ENCODE measurements at places on chromosomes 7 and 10.

DNA sequence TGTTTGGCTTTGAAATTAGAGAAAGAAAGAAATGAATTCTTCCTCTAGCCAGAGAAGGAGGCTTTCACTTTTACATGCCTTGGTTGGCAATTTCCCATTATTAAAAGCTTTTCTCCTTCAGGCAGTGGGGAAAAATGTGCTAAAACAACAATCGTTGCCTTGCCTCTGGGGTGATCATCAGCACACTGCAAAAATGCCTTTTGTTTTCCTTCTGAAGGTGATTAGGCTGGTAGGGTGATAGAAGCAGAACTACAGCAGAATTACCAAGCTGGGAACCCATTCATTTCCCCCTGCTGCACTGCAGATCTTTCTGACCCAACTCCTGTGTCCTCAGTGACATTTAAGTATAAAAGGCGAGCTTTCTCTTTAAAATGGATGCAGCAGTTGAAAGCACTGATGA lies 22.2 kb downstream of the ANK3 start:
- no peaks in the 10 kb centered on the region for H3K4me1 ChIP-seq
- H3K4me3 ChIP-seq = no peak overlapping the region
- no peak overlapping the region for H3K27ac ChIP-seq

DNA sequence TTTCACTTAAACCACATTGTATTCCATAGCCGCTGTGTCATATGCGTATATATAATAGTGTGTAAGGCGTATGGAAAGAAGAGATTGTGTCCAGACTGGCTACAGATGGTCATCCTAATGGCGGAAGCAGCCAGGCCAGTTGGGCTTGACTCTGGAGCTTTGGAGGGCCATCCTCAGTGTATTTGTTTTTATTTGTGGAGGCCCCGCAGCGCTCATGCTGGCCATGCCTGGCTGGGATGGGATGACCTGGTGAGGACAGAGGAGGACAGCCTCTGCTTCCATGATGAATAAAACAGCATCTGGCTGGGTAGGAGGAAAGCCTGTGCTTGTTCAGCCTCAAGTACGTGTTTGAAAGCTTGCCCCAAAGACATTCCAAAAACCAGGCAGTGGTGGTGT lies 220.3 kb downstream of the EBF3 start:
- no peak overlapping the region for H3K27ac ChIP-seq
- no peaks in the 10 kb centered on the region for H3K4me1 ChIP-seq
- H3K36me3 ChIP-seq = no peaks in the 10 kb centered on the region
- no peak overlapping the region for H3K4me3 ChIP-seq

GRCh38 chr10:7318836-7319235 lies 92.0 kb downstream of the SFMBT2 start:
- H3K36me3 ChIP-seq = no peaks in the 10 kb centered on the region
- no peaks in the 10 kb centered on the region for H3K27me3 ChIP-seq
- DNase-seq = no peak
- no peak overlapping the region for H3K27ac ChIP-seq
- H3K4me1 ChIP-seq = peaks cover 4% of the 10 kb centered on the region

GRCh38 chr10:129879655-129880054 lies 84.4 kb downstream of the EBF3 start:
- H3K27ac ChIP-seq = no peak overlapping the region
- H3K36me3 ChIP-seq = no peaks in the 10 kb centered on the region
- H3K27me3 ChIP-seq = no peaks in the 10 kb centered on the region
- no peaks in the 10 kb centered on the region for H3K4me1 ChIP-seq

- H3K36me3 ChIP-seq = no peaks in the 10 kb centered on the region
- H3K27ac ChIP-seq = no peak overlapping the region
- no peak for DNase-seq
- H3K4me3 ChIP-seq = no peak overlapping the region
Observed at GRCh38 chr10:110865186-110865808, 6.4 kb upstream of the PDCD4 start.

GRCh38 chr10:10222304-10222841 lies 795.3 kb upstream of the CELF2 start:
- no peaks in the 10 kb centered on the region for H3K36me3 ChIP-seq
- H3K4me3 ChIP-seq = no peak overlapping the region
- DNase-seq = no peak
- no peaks in the 10 kb centered on the region for H3K4me1 ChIP-seq

DNA sequence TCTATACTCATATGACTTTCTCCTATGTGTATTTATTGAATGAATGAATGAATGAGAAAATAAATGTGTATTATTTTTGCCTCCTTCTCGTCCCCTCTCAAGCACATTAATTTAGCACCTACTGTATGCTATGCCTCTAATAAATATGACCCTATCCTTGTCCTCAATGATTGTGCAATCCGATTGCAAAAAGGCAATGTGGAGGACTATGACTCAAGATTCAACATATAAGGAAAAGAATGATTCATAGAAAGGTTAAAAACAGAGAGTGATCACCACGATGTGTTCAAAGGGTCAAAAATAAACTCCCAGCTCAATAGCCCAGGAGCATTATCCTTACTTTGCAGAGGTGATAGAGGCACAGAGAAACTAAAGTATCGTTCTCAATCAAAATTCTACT lies 322.8 kb upstream of the SORCS1 start:
- H3K4me3 ChIP-seq = no peak overlapping the region
- no peaks in the 10 kb centered on the region for H3K27me3 ChIP-seq
- no peak overlapping the region for H3K27ac ChIP-seq
- H3K36me3 ChIP-seq = no peaks in the 10 kb centered on the region
- no peaks in the 10 kb centered on the region for H3K4me1 ChIP-seq

GRCh38 chr10:75033399-75034130 lies 77.9 kb upstream of the SAMD8 start:
- no peak overlapping the region for H3K27ac ChIP-seq
- H3K36me3 ChIP-seq = peaks cover 13% of the 10 kb centered on the region
- no peak for DNase-seq
- no peak overlapping the region for H3K4me3 ChIP-seq
- no peaks in the 10 kb centered on the region for H3K27me3 ChIP-seq

DNA sequence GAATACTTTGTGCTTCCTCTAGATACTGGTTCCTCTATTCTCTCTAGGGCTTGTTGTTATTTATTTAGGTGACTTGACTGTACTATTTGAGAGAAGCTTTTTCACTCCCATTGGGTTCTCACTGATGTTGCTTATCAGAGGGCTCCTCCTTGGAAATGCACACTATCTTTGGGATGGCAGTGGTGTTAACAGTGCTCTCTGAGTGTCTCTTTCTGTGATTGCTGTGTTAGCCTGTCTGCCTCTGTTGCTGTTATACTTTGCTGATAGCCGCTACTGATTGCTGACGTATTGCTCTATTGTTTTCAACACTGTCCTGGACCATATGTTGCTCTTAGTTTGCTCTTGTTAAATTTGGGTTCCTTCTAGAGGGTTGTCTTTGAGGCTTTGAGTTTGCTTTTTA lies 34.7 kb downstream of the ZNF33A start:
- H3K4me3 ChIP-seq = no peak overlapping the region
- no peaks in the 10 kb centered on the region for H3K27me3 ChIP-seq
- H3K27ac ChIP-seq = no peak overlapping the region
- no peaks in the 10 kb centered on the region for H3K4me1 ChIP-seq
- H3K36me3 ChIP-seq = no peaks in the 10 kb centered on the region

- H3K36me3 ChIP-seq = no peaks in the 10 kb centered on the region
- no peak for DNase-seq
- no peak overlapping the region for H3K27ac ChIP-seq
- no peaks in the 10 kb centered on the region for H3K4me1 ChIP-seq
- no peaks in the 10 kb centered on the region for H3K27me3 ChIP-seq
- no peak overlapping the region for H3K4me3 ChIP-seq
Observed at GRCh38 chr10:15244635-15245197, 76.2 kb upstream of the NMT2 start.

- H3K27ac ChIP-seq = no peak overlapping the region
- H3K4me1 ChIP-seq = no peaks in the 10 kb centered on the region
- no peak overlapping the region for H3K4me3 ChIP-seq
- H3K27me3 ChIP-seq = no peaks in the 10 kb centered on the region
- no peak for DNase-seq
- H3K36me3 ChIP-seq = no peaks in the 10 kb centered on the region
Observed at GRCh38 chr7:81780914-81781693, 11.3 kb upstream of the HGF start.

GRCh38 chr7:47479821-47480575 lies 101.9 kb downstream of the TNS3 start:
- no peak overlapping the region for H3K4me3 ChIP-seq
- peaks cover 14% of the 10 kb centered on the region for H3K4me1 ChIP-seq
- no peaks in the 10 kb centered on the region for H3K36me3 ChIP-seq

DNA sequence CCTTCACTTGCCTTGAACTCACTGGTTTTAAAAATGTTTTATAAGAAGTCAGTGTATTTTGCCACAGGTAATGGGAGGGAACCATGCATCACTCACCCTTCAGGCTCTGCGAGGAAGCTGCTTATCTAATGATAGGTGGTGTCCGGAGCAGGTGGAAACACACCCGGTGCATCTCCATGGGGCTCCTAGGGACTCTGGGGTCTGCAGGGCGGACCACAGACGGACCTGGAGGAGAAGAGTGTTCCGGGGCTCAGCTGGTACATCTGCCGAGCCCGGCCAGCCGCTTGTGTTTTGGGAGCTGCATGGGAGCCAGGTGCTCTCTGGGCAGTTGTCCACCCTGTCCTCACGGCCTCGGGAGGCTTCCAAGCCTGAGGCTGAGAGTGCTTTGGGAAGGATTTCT lies 7.3 kb downstream of the LRRC27 start:
- H3K4me3 ChIP-seq = no peak overlapping the region
- H3K27me3 ChIP-seq = no peaks in the 10 kb centered on the region
- no peak for DNase-seq
- no peaks in the 10 kb centered on the region for H3K36me3 ChIP-seq
- H3K4me1 ChIP-seq = no peaks in the 10 kb centered on the region
- no peak overlapping the region for H3K27ac ChIP-seq

GRCh38 chr10:98346847-98347246 lies 68.1 kb downstream of the PYROXD2 start:
- H3K4me1 ChIP-seq = no peaks in the 10 kb centered on the region
- H3K36me3 ChIP-seq = no peaks in the 10 kb centered on the region
- DNase-seq = no peak
- no peaks in the 10 kb centered on the region for H3K27me3 ChIP-seq
- H3K27ac ChIP-seq = no peak overlapping the region

GRCh38 chr10:80523773-80524172 lies 13.9 kb upstream of the SH2D4B start:
- no peak for DNase-seq
- no peaks in the 10 kb centered on the region for H3K36me3 ChIP-seq
- H3K27ac ChIP-seq = no peak overlapping the region
- H3K27me3 ChIP-seq = no peaks in the 10 kb centered on the region
- H3K4me3 ChIP-seq = no peak overlapping the region
- H3K4me1 ChIP-seq = no peaks in the 10 kb centered on the region

DNA sequence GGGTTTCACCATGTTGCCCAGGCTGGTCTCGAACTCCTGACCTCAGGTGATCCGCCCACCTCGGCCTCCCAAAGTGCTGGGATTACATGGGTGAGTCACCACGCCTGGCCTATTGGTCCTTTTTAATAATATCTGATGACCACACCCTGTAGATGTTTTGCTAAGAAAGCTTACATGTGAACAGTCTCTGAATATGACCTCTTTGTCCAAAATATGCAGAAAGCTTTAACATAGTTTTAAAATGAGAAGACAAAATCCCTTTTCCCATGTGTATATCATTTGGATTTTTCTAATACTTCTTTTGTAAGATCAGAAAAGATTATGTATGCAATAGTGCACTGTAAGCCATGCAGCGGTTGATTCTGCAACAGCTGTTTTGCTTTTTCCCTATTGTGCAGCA lies 38.5 kb downstream of the MCU start:
- H3K4me3 ChIP-seq = no peak overlapping the region
- no peaks in the 10 kb centered on the region for H3K4me1 ChIP-seq
- DNase-seq = no peak
- H3K27me3 ChIP-seq = no peaks in the 10 kb centered on the region
- H3K27ac ChIP-seq = no peak overlapping the region

DNA sequence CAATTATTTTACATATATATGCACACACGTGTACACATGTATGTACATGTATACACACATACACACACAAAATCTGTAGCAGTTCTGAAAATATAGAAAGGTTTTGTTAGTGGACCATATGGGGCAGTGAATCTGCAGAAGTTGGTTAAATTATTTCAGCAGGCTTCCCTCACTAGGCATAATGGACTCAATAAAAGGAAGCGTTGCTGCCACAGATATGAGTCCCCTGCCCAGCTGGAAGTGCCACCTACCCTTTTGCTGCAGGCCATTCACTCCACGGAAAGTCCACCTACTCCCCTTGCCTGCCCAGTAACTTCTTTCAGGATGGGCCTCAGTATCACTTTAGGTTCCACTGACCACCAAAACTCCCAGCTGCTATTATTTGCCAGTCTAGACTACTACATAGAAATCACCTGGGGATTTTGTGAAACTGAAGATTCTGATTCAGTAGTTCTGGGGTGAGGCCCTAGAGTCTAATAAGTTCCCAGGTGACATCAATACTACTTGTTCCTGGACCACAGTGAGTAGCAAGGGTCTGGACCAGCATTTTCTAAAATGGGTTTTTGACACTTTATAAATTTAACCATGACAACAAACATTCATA lies 29.3 kb upstream of the CROT start:
- DNase-seq = no peak
- H3K27me3 ChIP-seq = no peaks in the 10 kb centered on the region
- H3K27ac ChIP-seq = no peak overlapping the region
- no peaks in the 10 kb centered on the region for H3K4me1 ChIP-seq

DNA sequence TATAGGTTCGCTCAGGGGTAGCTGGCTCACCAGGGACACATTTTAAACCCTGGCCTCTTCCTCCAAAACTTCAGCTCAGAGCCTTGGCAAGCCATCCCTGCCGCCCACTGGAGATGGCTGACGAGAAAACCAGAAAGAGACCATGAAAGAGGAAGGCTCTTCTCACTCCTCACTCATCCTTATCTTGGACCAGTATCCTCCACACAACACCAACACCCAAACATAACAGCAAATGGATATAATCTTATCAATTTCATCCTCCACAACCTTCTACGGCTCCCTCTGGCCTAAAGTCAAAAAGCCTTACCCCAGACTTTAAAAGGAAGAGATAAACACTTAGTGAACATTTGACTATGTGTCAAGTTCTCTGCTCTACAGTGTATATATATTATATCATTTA lies 26.9 kb downstream of the DLG5 start:
- peaks cover 6% of the 10 kb centered on the region for H3K4me1 ChIP-seq
- no peaks in the 10 kb centered on the region for H3K27me3 ChIP-seq
- DNase-seq = no peak
- H3K4me3 ChIP-seq = no peak overlapping the region
- H3K36me3 ChIP-seq = no peaks in the 10 kb centered on the region

GRCh38 chr10:115355162-115355760 lies 262.1 kb downstream of the ATRNL1 start:
- H3K27me3 ChIP-seq = no peaks in the 10 kb centered on the region
- H3K4me3 ChIP-seq = no peak overlapping the region
- H3K36me3 ChIP-seq = no peaks in the 10 kb centered on the region
- no peak overlapping the region for H3K27ac ChIP-seq

GRCh38 chr10:60817398-60817805 lies 39.1 kb downstream of the CDK1 start:
- no peak overlapping the region for H3K27ac ChIP-seq
- no peaks in the 10 kb centered on the region for H3K27me3 ChIP-seq
- no peak overlapping the region for H3K4me3 ChIP-seq
- H3K4me1 ChIP-seq = no peaks in the 10 kb centered on the region
- H3K36me3 ChIP-seq = no peaks in the 10 kb centered on the region

GRCh38 chr7:108204281-108204796 lies 74.2 kb upstream of the LAMB4 start:
- no peak overlapping the region for H3K4me3 ChIP-seq
- H3K27me3 ChIP-seq = no peaks in the 10 kb centered on the region
- H3K27ac ChIP-seq = no peak overlapping the region

- no peaks in the 10 kb centered on the region for H3K27me3 ChIP-seq
- DNase-seq = no peak
- no peak overlapping the region for H3K27ac ChIP-seq
- no peaks in the 10 kb centered on the region for H3K4me1 ChIP-seq
Observed at GRCh38 chr7:131385039-131385605, 57.4 kb downstream of the MKLN1 start.

Data from iPS DF 6.9 (cell line).